ENCODE measurements at places on chromosomes 5 and 9. TPM values are rescaled to one million over a fixed set of nuclear protein-coding genes. Genes with fewer than 3 reads are reported as not detected.

- no peak for DNase-seq
Observed at GRCh38 chr9:95508242-95508967, 8.4 kb downstream of the PTCH1 start.

The NR6A1 gene
- 0.36 TPM for total RNA-seq

GRCh38 chr5:34041247-34041972 lies 1.6 kb downstream of the C1QTNF3 start:
- DNase-seq: no peak

DNA sequence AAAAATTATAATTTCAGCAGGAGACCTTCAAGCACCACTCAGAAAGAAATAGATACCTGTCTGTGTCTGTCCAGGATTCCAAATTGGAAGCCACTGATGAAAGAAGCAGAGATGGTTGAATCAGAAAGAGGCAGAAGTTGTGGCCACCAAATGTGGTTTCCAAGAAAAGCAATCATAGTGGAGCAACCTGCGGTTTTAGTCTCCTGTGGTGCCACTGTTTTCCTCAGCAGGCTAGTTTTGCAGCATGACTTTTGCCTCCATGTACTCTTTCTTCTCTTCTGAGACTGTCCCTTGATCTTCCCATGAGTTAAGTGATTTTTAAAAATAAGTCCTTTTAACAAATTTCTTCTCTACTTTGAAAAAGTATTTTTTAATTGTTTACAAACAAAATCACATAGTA lies 535.8 kb downstream of the CYLC2 start:
- DNase-seq: no peak

DNA sequence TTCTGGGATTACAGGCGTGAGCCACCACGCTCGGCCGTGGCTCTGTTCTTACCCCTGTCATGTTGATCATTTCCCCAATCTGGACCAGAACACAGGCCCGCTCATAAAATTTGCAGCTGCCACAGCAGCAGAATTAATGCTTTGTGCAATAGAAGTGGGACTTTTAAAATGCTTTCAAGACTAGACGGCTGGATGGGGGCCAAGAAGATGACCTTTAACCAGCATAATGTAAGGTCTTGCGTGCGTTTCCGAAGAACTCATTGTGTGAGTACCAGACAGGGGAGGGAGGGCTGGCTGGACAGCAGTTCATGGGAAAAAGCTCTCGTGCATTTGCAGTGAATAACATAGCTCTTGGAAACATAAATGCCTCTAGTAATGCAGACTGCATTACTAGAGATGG lies 3.5 kb upstream of the WDR38 start:
- peak; percentile 82 for DNase-seq

GRCh38 chr5:1497242-1497777 lies 26.4 kb downstream of the LPCAT1 start:
- DNase-seq: no peak

The IPPK gene
- total RNA-seq: 25.1 TPM

The HTR1A gene
- total RNA-seq: not detected

The ABHD17B gene
- 16.8 TPM for total RNA-seq

The SPARC gene
- 1,186 TPM for total RNA-seq

DNA sequence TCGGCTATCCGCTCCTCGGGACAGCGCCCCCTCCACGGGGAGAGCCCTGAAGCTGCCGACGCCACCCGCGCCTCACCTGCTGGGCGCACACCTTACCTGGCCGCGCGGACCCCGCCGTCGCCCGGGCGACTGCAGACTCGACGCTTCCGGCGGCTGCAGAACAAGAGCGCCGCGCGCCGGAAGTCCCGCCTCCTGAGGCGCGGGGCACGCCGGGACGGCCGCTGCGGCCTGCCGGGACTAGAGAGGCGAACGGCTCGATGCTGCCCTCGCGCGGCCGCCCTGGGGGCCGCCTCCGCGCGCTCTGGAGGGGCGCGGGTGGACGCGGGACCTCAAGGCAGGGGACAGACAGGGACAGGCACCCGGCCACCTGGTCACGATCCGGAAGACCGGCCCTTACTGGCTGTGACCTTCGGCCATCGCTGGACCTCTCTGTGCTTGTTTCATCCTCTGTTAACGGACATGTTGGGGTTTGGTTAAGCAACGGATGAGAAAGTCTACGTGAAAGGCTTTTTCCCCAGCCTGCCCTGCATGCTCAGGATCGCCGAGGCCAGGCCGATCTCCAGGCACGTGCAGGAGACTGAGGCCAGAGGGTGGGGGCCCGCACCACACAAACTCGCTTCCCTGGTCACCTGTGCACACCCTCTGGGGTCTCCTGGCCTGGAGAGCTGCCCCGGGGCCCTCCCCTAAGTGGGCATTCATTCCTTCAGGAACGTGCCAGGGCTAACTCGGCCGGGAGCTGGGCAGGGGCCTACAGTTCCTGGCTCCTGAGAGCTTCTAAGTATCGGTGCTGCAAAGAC lies at the start of gene SNAPC4:
Gene SNAPC4, minus strand, starts transcription at position 133 of the 797 bp plus-strand sequence. CDS start 1,742 bp downstream, outside the sequence.
- DNase-seq: peak; percentile 78

- no peak for DNase-seq
Observed at GRCh38 chr5:24899180-24899579, 254.4 kb upstream of the CDH10 start.

The PCDHGA1 gene
- 0.90 TPM for total RNA-seq

GRCh38 chr9:109124121-109124520 lies 4.4 kb upstream of the TMEM245 start:
- no peak for DNase-seq

DNA sequence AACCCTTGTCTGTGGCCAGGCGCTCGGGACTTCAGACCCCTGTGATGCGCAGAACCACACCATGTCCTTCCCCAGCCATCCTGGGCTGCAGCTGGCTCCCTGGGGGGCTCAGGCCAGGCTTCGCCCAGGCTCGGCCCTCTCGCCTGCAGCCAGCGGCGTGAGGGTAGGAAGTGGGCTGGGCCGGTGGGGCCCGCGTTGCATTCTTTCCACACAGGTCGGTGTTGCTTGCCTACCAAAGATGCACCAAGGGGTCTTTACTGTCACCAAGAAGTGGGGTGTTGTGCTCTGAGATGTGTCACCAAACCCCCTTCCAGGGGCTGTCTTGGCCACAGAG lies 48.3 kb upstream of the RNF130 start:
- DNase-seq: no peak

- no peak for DNase-seq
Observed at GRCh38 chr5:27125856-27126255, 87.5 kb upstream of the CDH9 start.

The ADRB2 gene
- 3.4 TPM for total RNA-seq

DNA sequence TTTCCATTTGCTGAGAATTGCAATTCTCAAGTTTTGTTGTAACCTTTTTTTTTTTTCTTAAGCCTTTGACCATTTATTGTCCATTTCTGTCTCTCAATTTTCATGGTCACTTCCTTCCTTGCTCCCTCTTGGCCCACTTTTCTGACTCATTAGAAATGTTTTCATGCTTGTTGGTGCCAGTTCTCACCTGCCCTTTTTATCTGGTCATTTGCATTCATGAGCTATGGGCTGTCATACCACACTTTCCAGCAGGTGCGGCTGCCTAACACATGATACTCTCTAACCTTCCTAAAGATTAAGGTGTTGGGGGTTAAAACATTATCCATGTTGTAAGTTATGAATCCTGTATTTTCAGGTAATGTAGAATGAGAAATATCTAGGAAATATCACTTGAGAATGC lies 150.5 kb upstream of the TLX3 start:
- no peak for DNase-seq

GRCh38 chr5:158450751-158451171 lies 591.8 kb upstream of the CLINT1 start:
- peak; percentile 50 for DNase-seq

- no peak for DNase-seq
Observed at GRCh38 chr9:68949271-68950000, 64.5 kb downstream of the PRKACG start.

All from IMR-90 (cell line).